Myocyte (in vitro differentiated cells): ENCODE measurements at places on chromosomes 7 and 10.

DNA sequence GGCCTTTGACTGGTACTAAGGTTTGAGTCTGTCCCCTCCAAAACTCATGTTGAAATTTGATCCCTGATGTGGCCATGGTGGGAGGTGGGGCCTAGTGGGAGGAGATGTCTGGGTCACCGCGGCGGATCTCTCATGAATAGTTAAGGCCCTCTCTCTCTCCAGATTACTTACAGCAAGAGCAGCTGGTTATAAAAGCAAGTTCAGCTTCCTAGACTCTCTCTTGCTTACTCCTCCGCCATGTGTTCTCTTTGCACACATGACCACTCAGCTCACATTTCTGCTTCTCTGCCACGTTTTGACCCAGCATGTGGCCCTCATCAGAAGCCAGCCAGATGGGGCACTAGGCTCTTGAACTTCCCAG lies 29.9 kb upstream of the ZMIZ1 start:
- DNase-seq, result peak; percentile 52

DNA sequence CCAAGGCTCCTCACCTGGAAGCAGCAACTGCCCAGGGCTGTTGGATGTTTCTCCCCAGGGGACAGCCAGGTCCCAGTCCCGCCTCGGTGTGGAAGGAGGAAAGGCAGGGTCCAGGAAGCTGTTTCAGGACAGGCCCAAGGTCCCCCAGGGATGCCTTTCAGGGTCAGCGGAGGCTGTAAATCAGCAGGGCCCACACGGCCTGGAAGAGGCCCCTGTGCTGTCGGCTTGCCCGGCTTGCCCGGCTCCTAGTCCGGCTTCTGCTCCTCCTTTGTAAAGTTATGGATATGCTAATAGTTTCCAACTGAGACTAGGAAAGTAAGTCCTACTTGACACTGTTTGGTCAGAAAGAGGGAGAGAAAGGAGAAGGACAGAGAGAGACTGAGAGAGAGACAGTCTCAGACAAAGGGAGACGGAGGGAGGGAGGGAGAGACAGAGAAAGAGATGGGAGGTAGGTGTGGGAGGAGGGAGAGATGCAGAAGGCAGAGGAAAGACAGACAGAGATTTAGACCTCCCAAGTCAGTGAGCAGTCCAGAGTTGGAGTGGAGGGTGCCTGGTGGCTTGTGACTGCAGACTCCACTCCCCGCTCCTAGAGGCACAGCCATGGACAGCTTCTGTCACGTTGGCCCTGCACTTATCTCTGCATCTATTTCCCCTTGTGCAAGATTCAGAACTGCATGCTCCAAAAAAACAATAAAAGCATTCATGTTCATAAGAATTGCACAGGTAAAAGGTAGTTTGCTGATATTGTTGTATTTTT lies 10.5 kb downstream of the IKZF1 start:
- DNase-seq, result no peak

GRCh38 chr7:18278316-18278715 lies 217.2 kb upstream of the HDAC9 start:
- DNase-seq, result no peak

GRCh38 chr10:17737027-17737965 lies 14.7 kb upstream of the TMEM236 start:
- peak; percentile 39 for DNase-seq

DNA sequence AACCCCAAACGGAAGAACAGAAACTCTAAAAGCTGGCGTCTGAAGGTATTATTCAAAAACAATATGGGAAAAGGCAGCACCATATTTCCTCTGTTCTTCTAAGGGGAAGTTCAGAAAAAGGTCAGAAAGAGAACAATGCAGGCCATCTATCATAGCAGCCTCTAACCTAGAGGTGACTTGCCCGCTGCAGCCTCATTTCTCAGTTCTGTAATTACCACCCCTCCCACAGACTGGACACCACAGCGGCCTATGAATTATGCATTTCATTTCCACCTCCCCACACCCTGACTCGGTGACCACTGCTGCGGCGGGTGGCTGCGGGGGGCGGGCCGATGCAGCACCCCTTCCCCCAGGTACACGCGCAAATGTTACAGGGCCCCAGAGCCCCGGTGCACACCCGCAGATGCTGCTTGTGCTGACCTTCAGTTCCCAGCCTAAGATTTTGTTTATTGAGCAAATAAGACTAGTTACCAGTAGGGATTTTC lies 125.5 kb downstream of the CLEC2L start:
- DNase-seq, result no peak

GRCh38 chr7:77699056-77699455 lies 2.8 kb downstream of the RSBN1L start:
- no peak for DNase-seq

GRCh38 chr7:91085175-91085574 lies 179.1 kb upstream of the FZD1 start:
- no peak for DNase-seq

- no peak for DNase-seq
Observed at GRCh38 chr7:124106575-124106974, 73.7 kb upstream of the TMEM229A start.

DNA sequence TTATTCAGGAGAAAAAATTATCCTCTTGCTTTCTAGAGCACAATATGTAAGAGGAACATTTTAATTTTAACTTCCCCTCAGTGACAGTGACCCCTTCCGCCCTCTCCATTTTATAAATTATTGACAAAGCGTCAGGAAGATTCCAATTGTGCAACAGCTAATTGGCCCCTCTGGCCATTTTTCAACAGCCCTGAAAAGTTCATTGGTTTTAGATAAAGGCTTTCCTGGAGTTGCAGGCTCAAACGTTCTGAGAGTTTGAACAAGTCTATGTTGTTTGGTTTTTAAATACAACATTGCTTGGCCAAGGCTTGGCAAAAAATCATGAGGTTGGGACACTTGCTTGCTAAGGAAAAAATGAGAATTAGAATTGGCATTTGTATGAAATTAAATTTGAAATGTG lies 422.2 kb upstream of the ANKRD30A start:
- DNase-seq, result no peak

- DNase-seq, result no peak
Observed at GRCh38 chr7:130500463-130500862, 8.6 kb downstream of the MEST start.

DNA sequence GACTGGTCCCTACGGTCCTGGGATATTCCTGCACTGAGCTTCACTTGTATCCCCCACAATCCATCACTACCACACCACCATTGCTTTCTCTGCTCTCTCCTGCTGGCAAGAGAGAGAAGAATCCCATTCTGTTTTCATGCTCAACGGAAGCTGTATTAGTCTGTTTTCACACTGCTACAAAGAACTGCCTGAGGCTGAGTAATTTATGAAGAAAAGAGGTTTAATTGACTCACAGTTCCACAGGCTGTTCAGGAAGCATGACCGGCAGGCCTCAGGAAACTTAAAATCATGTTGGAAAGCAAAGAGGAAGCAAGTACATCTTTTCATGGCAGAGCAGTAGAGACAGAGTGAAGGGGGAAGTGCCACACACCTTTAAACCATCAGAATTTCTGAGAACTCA lies 260.4 kb upstream of the LYZL1 start:
- no peak for DNase-seq

DNA sequence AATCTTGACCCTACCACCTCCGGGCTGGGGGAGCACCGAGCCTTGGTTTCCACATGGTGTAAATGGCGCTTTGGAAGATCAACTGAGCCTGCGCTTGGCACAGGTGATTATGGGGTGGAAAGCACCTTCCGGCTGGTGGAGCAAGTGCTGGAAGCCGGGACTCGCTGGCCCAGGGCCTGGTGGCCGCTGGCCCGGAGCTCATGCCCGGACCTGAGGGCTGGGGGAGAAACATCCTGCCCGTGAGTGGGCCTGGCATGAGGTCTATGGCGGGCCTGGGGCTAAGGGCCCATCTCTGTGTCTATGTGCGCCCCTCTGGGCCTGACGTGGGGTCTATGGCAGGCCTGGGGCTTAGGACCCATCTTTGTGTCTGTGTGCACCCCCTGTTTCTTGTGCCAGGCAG lies 14.2 kb upstream of the LFNG start:
- no peak for DNase-seq

GRCh38 chr7:52831321-52831720 lies 204.1 kb upstream of the POM121L12 start:
- no peak for DNase-seq

DNA sequence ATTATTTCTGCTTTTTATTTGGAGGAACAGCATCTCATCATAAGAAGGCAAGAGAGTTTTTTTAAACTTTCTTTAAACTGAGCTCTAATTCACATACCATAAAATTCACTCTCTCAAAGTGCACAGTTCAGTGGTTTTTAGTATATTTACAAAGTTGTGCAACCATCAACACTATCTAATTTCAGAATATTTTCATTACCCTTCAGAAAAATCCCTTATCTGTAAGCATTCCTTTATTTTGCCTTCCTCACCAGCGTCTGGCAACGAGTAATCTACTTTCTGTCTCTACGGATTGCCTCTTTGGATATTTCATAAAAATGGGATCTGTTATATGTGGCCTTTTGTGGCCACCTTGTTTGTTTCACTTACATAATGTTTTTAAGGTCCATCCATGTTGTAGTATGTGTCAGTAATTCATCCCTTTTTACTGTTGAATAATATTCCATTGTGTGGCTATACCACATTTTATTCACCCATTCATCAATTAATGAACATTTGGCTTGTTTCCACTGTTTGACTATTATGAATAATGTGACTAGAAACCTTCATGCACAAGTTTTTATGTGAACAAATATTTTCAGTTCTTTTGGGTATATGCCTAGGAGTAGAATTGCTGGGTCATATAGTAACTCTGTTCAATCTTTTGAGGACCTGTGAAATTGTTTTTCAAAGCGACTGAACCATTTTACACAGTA lies 181.5 kb downstream of the TRIL start:
- DNase-seq, result no peak

GRCh38 chr7:98568891-98569290 lies 48.2 kb upstream of the NPTX2 start:
- peak; percentile 40 for DNase-seq

DNA sequence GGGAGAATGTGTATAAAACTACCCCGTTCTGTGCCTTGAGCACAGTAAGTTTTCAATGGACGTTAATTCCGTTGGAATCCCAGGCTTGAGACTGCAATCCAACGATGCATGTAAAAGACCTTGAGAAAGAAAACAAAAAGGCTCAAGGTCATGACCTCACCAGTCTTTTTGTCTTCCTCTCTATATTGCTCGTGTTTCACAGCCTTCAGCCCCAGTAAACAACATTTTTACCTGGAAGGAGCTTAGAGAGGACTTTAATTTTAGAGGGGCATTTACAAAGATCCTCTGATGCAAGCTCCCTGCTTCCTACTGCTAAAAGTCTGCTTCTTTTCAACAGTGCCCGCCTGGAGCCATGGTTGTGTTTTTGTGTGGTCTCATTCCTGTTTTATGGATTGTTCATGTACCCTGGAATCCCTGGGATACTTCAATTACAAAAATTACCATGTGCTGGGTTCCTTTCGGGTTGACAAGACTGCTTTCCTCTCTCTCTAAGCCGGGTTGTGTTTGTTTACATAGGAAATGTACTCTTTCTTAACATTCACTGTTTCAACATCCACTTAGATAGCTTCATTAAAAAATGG lies 320.1 kb upstream of the NFE2L3 start:
- DNase-seq, result no peak

- no peak for DNase-seq
Observed at GRCh38 chr7:158302274-158303070, 285.2 kb downstream of the PTPRN2 start.

GRCh38 chr10:19316204-19316870 lies 267.7 kb downstream of the MALRD1 start:
- no peak for DNase-seq

GRCh38 chr10:52571516-52572182 lies 200.9 kb downstream of the MBL2 start:
- DNase-seq, result no peak

GRCh38 chr7:79506481-79506880 lies 53.0 kb upstream of the MAGI2 start:
- peak; percentile 63 for DNase-seq

- no peak for DNase-seq
Observed at GRCh38 chr7:50396856-50397255, 53.3 kb downstream of the FIGNL1 start.

DNA sequence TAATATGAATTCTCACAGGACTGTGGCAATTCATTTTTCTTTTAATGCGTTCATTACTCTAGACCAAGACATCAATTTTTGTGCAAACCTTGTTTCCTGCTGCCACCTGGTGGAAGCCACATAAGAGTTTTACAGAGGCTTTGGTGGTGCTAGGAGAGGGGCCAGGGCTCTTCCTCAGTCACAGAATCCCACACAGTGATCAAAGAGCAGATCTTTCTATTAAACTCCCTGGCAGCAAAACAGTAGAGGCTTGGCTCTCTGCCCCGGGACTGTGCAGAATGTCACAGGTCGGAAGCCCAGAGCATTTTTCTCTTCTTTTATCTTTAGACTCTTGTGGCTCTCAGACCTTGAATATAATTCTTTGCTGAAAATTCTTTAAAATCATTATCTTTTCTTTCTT lies 506.4 kb upstream of the C7orf33 start:
- DNase-seq, result peak; percentile 49

DNA sequence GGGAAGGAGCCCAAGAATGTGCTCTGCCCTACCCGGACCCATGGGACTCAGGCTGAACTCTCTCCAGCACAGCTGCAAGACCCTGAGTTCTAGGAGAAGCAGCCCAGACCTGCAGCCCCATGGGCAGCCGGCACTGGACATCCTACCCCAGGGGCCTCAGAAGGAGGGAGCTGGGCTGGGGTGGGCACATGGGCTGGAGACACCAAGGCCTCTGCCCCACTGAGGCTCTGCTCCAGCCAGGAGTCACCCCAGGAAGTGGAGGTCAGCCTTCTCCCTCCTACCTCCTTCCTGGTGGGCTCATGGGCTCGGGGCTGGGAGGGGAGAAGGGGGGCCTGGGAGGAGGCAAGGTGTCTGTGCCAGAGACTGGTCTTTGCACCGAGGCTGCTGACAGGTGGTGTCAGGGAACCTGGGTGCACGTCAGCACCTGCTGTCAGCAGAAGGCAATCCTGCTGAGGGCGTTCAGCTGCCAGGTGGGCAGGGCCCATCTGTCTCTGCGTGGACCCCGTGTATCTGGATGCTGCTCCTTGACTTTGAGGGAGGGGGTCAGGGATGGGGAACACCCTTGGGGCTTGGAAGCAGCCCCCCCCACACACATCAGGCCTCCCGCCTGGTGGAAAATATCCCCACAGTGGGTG lies 95.2 kb downstream of the PDGFA start:
- DNase-seq, result no peak

- peak; percentile 25 for DNase-seq
Observed at GRCh38 chr10:115945701-115946445, 327.1 kb downstream of the GFRA1 start.

DNA sequence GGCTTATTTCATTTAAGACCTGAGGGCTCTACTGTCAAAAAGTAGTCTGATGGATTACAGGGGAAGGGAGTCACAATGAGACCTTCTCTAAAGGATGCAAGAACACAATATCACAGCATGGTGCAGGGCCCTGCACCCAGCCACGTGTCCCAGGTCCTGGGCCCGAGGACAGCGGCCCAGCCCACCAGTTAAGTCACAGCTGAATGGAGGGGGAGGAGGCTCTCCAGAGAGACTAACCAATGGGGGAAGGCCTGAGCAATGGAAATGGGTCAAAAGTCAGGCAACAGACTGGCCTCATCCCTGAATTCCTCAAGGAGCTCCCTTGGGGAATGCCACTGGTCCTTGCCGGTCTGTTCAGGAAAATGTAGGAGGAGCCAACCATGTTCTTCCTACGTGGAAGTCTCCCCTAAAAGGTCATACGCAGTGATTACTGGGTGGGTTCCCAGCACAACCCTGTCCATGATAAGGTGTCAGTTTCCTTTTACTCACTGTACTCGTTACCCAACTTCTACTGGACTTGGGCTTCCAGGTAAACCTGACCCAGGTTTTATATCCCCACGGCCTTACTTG lies 28.3 kb downstream of the CCDC3 start:
- DNase-seq, result no peak
